Motor neuron (in vitro differentiated cells): ENCODE measurements at places on chromosomes 4 and X.
A peak's percentile ranks its signal among the peaks of the same experiment; 100 is the strongest.

GRCh38 chrX:87434618-87435017, 83.0 kb upstream of the KLHL4 start:
- no peak for ATAC-seq

- ATAC-seq = no peak
Measured at GRCh38 chr4:40246011-40246900, 49.4 kb downstream of the RHOH start.

DNA sequence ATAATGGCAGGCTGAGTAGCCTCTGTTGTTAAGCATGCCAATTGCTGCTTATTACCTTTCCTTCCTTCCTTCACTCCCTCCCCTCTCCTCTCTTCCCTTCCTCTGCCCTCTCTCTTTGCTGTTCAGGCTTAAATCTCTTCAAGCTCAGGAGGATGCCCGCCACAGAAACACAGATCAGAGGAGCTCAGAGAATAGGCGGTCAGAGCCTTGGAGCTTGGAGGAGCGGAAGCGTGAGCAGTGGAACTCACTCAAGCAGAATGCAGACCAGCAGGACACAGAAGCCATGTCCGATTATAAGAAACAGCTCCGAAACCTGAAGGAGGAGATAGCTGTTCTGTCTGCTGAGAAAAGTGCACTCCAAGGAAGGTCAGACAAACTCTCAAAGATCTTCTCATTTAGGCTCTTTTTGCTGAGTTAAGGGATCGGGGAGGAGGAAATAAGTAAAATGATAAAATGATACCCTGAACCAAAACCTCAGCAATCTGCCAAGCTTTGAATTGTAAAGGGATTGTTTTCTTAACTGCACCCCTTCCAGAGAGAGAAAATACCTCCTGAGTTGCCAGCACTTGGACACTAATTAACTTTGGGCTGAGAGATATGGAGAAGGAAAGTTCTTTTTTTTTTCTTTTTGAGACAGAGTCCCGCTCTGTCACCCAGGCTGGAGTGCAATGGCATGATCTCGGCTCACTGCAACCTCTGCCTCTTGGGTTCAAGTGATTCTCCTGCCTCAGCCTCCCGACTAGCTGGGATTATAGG, 20.9 kb downstream of the SPATA18 start:
- no peak for ATAC-seq

DNA sequence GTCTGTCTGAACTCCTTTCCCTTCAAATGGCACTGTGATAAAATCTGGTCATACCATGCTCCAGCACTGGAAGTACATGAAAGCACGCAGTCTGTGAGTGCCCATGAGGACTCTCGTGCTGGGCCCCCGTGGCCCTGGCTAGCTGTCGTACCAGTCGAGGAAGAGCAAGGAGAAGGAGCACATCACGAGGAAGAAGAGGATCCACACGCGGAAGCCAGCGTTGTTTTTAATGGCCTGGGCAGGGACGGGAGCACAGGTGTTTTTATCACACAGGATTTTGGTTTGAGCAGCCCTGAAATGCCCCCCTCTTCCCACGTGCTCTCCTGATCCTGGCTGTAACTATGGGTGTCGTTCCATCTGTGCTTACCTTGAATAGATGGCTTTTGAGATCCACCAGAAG, 33.0 kb downstream of the NSG1 start:
- no peak for ATAC-seq

DNA sequence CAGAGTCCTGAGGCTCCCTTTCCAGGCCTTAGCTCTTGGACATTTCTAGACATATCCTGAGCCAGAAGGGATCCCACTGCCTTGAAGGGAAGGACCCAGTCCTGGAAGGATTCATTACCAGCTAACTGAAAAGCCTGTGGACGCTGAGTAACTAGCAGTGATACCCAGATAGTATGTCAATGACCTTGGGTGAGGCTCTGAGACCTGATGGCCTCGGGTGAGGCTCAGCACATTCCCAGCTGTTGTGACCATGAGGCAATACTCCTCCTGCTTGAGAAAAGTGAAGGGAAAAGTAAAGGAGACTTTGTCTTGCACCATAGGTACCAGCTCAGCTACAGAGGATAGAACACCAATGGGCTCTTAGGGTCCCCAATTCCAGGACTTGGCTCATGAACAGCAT, 268.1 kb downstream of the DKK2 start:
- no peak for ATAC-seq

GRCh38 chr4:7802093-7802726, 137.5 kb downstream of the AFAP1 start:
- peak; percentile 80 for ATAC-seq

DNA sequence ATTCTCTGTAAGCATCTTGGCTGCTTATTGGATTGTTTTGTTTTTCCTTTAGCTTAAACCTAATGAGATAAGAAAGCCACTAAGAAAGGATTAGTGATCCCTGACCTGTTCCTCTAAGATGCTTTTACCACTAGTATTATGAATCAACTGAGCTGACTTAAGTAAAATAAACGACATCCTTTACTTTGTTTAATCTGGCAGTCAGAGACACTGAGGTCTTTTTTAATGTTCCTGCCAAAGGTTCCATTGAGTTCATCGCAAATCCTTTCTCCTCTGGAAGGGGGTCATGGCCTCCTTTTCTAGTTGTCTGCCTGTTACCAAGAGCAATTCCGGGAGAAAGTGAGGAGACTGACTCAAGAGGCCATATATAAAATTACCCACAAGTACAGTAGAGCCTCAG, 1038.3 kb upstream of the SLIT2 start:
- ATAC-seq = no peak

- no peak for ATAC-seq
Measured at GRCh38 chrX:133913658-133914388, 71.6 kb downstream of the GPC3 start.

DNA sequence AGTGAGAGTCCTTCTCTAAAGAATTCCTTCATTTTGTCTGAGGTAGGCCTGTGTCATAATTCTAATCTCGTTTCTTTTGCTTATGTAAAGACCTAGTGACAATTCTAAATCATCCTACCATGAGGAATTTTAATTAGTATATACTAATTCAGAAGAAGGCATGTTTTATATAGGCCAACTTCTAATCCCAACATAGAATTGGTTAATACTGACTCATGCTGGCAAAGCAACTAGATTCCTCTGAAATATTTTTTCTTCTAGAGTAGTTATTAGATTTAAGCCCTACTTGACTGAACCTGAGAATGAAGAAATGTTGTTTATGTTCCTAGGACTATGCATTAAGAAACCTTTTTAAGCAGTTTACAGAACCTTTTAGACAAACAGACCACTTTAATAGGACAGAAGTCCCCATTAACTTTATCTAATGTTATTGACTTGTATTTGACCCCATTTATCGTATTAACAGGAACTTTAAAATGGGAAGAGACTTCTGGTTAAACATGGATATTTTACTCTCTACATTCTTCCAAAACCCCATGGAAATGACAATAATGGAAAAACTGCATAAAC, 56.1 kb upstream of the EIF1AX start:
- no peak for ATAC-seq

DNA sequence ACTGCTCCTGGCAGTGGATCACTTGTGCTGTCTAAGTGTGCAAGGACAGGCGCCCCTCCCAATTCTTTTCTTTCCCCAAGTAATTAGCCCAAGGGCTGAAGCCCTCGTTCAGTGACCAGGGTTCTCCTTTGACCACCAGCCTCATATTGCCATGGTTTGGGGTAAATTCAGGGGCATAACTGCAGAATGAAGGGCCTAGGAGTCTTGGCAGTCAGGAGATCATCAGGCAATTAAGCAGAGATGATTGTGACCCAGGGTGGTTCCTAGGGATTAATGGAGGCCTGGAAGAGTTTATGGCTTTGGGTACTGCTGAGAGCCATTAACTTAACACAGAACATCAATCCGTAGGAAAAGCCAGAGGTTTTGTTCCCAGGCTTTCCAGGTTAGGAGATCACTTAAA, 170.7 kb downstream of the PTTG2 start:
- ATAC-seq = no peak

GRCh38 chrX:80016182-80016581, 1.6 kb downstream of the TBX22 start:
- ATAC-seq = no peak

DNA sequence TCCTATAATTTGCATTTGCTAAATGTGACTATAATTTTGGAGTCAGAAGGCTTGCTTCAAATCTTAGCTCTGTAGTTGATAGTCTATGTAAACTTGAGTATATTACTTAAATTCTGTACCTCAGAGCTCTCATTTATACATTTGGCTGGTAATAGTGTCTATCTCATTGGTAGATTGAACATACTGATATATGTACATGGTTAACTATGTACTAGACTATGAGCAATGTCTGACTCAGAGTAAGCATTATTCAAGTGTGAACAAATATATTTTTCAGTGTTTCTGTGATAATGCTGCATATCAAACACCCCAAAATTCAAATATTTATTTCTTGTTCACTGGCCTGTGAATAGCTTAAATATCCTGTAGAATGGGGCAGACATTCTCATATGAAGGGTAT, 1568.9 kb upstream of the PABPC4L start:
- no peak for ATAC-seq

- ATAC-seq = peak; percentile 92
Measured at GRCh38 chr4:176451443-176451842, 131.7 kb downstream of the SPCS3 start.

- no peak for ATAC-seq
Measured at GRCh38 chr4:126731062-126731461, 901.7 kb upstream of the INTU start.

DNA sequence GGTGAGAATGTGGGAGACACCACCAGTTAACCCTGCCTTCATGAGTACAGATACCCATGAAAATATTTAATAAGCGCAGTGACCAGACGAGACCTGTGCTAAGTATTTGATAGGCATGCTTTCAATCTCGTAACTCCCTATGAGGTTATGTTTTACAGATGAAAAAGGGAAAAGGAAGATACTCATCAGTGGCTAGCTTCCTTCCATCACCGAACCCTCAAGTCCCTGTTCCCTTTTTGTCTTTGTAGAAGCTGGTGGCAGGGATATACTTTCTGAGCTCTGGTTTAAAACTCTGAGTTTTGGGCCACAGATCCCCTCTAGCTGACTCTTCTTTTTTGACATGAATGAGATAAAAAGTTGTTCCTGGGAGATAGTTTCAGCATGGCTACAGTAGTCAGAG, 26.3 kb downstream of the AFF1 start:
- no peak for ATAC-seq

- no peak for ATAC-seq
Measured at GRCh38 chrX:138018145-138018799, 452.3 kb downstream of the ZIC3 start.

GRCh38 chr4:182741914-182742313, 175.3 kb downstream of the DCTD start:
- no peak for ATAC-seq

DNA sequence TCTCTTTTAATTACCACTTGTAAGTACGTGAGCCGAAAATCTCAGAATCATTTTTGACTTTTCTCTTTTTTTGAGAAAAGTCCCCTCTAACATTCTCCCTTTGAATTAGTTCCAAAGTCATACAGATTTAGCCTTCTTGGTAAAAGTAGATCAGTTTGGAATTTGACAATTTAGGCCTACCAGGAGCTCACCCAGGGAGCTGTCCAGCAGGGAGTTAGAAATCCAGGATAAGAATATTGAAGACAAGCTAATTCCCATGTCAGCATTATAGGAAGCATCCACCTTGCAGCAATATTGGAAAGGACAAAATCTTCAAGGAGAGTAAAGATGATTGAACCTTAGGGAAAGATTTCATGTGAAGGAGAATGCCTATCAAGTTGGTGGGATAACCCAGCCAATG, 352.2 kb upstream of the CPEB2 start:
- no peak for ATAC-seq

DNA sequence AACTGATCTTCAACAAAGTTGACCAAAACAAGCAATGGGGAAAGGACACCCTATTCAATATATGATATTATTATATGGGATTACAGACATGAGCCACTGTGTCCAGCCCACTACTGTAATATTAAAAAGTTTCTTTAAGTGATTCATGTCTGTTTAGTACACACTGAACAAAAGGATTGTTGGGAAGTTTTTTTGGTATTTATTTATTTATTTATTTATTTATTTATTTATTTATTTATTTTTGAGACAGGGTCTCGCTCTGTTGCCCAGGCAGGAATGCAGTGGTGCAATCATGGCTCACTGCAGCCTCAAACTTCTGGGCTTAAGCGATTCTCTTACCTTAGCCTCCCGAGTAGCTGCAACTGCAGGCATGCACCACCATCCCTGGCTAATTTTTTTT, 58.4 kb upstream of the PGAM4 start:
- no peak for ATAC-seq

- no peak for ATAC-seq
Measured at GRCh38 chr4:185958094-185958747, 110.7 kb upstream of the TLR3 start.

- peak; percentile 77 for ATAC-seq
Measured at GRCh38 chr4:18242919-18243693, 221.6 kb upstream of the LCORL start.

DNA sequence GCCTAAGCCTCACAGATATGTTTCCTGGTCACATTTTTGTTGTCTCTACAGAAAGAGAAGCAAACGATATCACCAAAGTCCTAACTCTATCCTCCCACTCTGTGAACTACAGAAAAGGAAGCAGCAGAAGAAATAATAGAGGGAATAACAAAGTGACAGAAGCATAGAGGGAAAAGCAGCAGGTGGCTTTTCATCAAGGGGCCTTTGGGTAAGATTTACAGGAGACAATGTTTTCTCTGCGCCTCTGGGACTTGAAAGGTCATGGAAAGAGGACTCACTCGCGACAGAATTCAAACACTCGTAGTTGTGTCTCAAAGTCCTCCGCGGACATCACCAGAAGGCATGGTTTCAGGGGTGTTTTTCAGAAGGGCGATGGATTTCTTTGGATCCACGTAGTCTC, 66.1 kb downstream of the SORBS2 start:
- no peak for ATAC-seq

DNA sequence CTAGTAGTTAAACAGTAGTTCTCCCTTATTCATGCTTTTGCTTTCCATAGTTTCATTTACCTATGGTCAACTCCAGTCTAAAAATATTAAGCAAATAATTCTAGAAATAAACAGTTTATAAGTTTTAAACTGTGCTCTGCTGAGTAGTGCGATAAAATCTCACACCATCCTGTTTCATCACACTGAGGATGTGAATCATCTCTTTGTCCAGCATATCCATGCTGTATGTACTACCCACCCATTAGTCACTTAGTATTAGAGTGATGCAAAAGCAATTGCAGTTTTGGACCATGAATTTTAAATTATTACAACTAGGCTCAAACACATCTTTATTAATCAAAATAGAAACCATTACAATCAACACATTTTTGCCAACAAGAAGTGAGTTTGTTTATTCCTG, 187.4 kb downstream of the TEX13C start:
- no peak for ATAC-seq

DNA sequence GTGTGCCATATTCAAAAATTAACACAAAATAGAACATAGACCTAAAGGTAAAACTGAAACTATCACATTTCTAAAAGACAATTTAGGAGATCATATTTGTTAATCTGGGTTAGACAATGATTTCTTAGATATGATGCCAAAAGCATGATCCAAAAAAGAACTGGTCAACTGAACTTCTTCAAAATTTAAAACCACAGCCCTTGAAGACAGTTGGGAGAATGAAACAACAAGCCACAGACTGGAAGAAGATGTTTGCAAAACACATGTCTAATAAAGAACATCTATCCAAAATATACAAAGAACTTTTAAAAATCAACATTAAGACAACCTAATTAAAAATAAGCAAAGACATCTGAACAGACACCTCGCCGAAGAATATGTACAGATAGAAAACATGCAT, 19.5 kb downstream of the COMMD8 start:
- no peak for ATAC-seq

GRCh38 chrX:150621652-150622051, 53.2 kb downstream of the MTM1 start:
- no peak for ATAC-seq
